HT-29 (cell line): ENCODE measurements at places on chromosomes 2 and 18. TPM values are rescaled to one million over a fixed set of nuclear protein-coding genes. Genes with fewer than 3 reads are reported as not detected.

CLEC4F gene
- not detected in 2 replicates for total RNA-seq

GAREM1 gene
- total RNA-seq, result 5.0 and 5.6 TPM in 2 replicates

PRSS56 gene
- total RNA-seq, result not detected in 2 replicates

TMEM87B gene
- 9.1 and 18.7 TPM in 2 replicates for total RNA-seq

MZT2A gene
- 324 and 390 TPM in 2 replicates for total RNA-seq

SERPINB11 gene
- total RNA-seq, result not detected in 2 replicates

TFPI gene
- total RNA-seq, result 30.4 and 38.4 TPM in 2 replicates

CD302 gene
- 1.8 and 2.0 TPM in 2 replicates for total RNA-seq

TNFRSF11A gene
- total RNA-seq, result 7.4 and 8.6 TPM in 2 replicates

GATA6 gene
- total RNA-seq, result 66.5 and 73.8 TPM in 2 replicates

ANKRD53 gene
- 0.28 TPM in 1 of 2 replicates, not detected in the other for total RNA-seq
